ENCODE measurements at places on chromosomes 4 and X. TPM values are rescaled to one million over a fixed set of nuclear protein-coding genes. Genes with fewer than 3 reads are reported as not detected.

DNA sequence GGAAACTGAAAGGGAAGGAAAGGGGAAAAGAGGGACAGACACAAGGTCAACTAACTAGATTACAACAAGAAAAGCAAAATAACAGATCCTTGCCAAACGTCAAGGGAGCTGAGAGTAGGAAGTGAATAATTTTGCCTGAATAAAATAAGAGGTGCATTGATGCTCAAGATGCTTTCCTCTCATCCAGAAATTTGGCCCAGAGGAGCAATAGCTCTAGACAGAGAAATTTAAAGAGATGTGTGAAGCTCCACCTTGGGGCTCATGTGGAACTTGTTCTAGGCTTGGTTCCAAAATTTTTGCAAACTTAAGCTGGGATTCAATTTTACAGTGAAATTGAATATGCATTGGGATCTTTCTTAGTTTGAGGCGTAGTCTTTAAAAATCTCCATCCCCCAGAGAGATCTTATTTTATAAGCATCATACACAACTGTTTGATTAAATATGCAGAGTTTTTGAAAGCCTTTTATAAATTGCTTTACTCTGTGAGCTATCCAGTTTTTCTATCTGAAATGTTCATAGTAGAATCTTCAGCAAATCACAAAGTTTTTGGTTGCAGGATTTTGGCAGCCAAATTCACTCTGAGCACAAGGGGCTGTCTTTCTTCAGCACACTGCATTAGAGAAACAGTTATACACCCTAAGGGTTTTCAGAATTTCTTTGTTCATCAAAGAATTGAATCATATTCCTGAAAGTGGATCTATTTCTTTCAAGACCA is 1159.5 kb downstream of the ADGRL3 start:
- H3K27ac ChIP-seq, result no peak overlapping the region
- no peaks in the 10 kb centered on the region for H3K27me3 ChIP-seq
- H3K36me3 ChIP-seq, result no peaks in the 10 kb centered on the region
- no peak for DNase-seq

Gene OCIAD2
- 13.1 TPM for total RNA-seq

DNA sequence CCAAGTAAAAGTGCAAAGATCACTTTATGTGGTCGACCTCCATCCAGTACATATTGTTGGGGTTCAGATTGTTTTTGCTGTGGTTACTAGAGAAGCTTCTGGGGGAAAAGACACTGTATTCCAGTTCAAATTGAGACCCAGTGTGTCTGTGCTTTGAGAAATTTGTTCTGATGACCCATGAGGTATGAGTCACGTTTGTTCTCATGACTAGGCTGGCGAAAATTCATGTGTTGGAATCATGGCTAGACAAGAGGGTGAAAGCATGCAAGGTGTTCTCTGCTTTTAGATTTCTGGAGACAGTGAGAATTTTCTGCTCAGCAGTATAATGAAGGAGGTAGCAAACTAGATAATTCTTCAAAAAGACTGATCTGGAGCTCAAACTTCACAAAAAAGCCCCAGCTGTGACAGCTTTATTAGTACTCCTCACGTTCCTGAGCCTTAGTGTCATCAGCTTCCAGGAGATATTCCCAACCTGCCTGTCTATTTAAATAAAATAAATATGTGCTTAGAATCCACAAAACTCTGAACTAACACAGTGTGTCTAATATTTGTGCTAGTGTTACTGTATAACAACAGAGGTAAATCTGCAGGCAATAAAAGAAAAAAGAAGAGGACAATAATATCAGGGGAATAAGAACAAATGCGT is 24.4 kb upstream of the FAM47B start:
- peaks cover 6% of the 10 kb centered on the region for H3K27me3 ChIP-seq
- no peak overlapping the region for H3K4me3 ChIP-seq
- H3K4me1 ChIP-seq, result peaks cover 3% of the 10 kb centered on the region
- no peaks in the 10 kb centered on the region for H3K36me3 ChIP-seq
- H3K27ac ChIP-seq, result no peak overlapping the region

Gene HSFX2
- total RNA-seq, result not detected

Gene MAGEC1
- 0.48 TPM for total RNA-seq

Gene CENPI
- total RNA-seq, result 7.5 TPM

All from lung (tissue), 17 donors.